Pancreas (tissue), 10 donors: ENCODE measurements at places on chromosomes 4 and X. TPM values are rescaled to one million over a fixed set of nuclear protein-coding genes. Genes with fewer than 3 reads are reported as not detected.

Gene UNC5C
- 0.15 TPM for polyA plus RNA-seq

Gene HGFAC
- polyA plus RNA-seq = 2.2 TPM

Gene INTS6L
- polyA plus RNA-seq = 3.9 TPM

Gene CT45A1
- polyA plus RNA-seq = not detected

GRCh38 chr4:66568431-66568830 lies 898.1 kb upstream of the EPHA5 start:
- DNase-seq = no peak

GRCh38 chr4:159175989-159176375 lies 73.1 kb downstream of the RAPGEF2 start:
- DNase-seq = no peak

GRCh38 chr4:5024673-5025072 lies 5.4 kb upstream of the CYTL1 start:
- no peak for DNase-seq
